ENCODE measurements at places on chromosomes 3 and 15.

DNA sequence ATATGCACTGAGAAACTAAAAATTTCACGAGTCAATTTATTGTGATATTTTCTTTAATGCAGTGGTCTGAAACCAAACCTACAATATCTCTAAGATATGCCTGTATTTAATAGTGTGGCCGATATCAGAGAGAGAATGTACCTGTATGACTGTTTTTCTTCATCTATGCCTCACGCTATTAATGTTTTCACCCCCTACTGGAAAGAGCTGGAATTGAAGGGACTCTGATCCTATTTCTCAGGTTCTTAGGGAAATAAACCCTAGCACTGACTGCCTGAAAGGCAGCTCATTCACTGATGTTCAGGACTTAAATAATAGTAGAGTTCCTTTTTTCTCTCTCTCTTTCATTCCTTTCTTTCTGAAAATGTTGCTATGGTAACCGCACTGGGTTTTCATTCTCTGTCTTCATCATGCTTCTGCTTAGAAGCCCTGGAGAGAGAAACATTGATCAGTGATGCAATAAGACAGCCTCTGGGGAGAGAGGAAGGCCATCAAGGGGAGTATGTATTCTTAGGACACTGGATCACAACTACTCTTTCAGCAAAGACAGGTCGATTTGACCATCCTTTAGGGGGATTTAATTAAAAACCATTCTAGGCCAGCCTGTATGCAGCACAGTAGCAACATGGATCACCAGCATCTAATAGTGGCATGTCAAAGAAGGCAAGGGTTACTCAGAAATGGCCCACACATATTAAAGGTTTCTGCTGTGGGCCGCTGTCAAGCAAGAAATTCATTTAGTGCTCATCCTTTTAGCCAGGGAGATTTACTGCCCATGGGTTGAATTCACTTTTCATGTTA is 1135.7 kb downstream of the IGSF11 start:
- no peak for DNase-seq

DNA sequence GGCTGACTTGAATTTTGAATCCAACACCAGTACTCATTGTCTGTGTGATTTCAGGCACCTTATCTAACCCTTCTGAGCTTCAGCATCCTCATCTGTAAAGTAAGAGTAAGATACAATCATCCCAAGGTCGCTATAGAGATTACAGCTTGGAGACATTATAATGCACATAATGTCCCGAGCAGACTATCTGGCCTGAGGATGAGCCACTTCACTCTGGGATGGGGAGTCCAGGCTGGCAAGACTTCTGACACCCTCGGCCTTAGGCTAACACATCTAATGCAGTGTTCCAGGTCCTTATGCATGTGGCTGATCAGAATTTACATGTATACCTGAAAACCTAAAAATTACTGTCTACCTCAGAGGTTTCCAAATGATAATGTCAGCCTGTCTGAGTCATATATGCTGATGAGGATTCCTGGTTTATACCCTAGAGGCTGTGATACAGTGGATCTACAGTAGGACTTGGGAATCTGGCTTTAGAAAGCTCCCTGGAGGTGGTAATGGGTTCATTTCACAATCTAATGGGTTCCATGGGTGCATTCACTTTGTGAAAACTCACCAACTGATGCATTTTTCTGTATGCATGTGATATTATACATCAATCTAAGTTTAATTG is 229.0 kb upstream of the SLCO3A1 start:
- no peak for DNase-seq

- no peak for DNase-seq
Measured at GRCh38 chr15:37823601-37824275, 110.7 kb upstream of the TMCO5A start.

DNA sequence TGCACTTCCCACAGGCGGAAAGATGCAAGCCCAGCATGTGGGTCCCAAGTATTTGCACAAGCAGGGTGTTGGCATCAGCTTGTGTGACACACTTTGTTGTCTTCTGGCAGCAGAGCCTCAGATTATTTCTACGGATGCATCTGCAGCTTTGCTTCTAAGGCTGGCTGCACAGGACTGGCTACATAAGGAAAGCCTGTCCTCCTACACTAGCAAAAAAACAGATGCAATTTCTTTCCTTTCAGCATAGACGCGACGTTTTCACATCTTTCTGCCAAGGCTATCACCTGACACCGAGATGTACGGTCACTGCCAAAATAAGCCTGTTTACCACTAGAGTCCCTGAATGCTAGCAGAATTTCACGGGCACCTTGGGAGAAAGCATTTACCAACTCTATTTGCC is 13.5 kb downstream of the MRPS11 start:
- no peak for DNase-seq

DNA sequence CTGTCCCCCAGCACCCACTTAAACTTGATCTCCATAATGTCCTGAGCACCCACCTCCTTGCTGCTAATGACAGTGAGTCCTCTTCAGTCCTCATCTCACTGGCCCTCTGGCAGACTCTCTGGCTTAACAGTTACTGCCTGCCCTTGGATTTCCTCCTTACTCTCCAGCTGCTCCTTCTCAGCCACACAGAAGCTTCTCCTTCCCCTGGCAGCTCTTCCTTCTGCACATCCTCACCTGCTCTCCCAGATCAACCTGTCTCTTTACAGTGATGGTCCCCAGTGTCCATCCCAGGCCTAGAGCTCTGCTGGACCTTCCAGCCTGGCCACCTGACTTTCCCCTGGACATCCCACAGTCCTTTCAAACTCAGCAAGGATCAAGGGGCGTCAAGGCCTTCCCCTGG is 47.4 kb upstream of the SMAD3 start:
- no peak for DNase-seq

GRCh38 chr15:79529157-79529785 is 97.1 kb downstream of the MINAR1 start:
- DNase-seq, result no peak

DNA sequence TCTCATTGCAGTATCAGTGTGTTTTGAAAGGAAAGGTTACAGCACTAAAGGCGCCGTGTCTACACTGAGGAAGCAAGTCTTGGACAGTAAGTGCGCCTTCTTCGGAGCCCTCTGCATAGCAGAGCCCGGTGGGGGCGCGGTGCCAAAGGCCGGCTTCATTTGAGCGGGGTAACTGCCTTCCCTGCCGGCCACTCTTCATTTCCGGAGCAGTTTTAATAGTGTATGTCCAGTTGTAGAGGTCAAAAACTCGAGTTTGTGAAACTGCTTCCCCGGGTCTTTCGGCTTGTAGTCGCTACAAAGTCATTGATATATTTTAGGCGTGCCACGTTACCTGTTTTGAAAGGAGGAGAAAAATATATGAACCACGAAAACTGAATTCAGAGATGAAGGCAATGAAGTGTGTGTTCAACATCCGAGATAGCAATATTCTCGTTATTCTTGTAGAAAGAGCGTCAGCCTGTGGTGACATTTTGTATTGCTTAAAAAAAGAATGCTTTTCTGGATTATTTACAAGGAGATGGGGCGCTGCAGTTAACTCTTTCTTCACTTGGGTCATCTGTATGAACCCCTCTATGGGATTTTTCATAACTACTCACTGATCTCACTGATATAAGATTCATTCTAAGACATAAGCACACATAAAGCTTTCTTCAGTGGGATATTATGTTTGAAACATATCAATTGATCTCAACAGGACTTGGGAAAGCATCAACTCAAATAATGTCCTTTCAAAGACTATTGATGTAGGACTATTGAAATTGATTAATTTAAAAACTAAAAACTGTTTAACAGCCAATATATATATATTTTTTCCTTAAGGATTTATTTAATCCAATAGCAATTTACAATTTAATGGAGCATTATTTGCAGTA is 3.0 kb downstream of the ALCAM start:
- peak; percentile 20 for DNase-seq

GRCh38 chr3:194604837-194605236 is 28.4 kb downstream of the TMEM44 start:
- DNase-seq, result no peak

DNA sequence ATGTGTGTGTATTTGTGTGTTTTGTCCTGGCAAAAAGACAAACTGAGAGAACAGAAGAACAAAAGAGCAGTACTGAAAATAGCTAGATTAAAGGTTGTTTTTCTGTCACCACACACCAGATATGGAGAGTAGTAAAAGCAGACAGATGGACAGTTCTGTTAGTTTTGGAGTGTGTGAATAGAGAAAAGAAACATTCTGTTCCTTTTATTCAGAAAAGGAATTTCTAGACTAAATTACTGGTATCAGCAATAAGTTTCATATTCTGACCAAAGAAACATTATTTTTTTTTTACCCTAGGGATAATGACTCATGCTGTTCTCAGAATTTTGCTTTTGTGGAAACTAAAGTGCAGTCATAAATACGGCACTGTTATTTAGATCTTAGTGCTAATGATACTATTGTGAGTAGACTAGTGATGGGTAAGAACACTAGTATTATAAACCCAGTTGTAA is 32.9 kb downstream of the PIK3CA start:
- no peak for DNase-seq

DNA sequence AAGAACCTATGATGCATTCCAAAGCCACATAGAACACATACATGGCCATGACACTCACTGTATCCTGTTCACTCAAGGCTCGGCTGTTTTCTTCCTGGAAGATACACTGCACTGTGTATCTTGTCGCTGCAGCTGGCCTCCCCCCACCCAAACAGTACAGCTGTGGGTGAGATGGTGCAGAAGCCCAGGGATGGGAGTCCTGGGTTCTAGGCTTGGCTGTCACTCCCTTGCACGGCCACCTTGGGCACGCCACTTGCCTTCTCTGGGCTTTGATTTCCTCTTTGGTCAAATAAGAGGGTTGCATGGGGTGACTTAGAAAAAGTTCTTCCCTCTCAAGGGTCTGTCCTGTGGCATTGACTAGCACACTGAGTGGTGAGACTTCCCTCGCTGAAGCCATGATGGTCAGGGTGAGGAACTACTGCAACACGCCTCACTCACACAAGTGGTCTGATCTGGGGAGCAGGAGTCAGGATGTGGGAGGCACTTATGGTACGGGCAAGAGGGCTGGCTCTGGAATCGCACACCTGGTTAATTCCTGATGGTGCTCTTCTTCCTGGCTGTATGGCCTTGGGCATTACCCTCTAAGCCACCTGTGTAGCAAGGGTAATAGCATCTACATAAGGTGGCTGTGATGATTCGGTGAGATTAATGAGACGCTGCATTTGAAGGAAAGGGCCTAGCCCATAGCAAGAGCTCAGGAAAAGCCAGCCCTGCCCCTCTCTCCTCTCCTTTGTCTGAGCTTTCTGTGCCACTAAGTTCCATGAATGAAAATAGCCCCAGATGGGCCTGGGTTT is 44.0 kb downstream of the ANP32A start:
- no peak for DNase-seq

- no peak for DNase-seq
Measured at GRCh38 chr3:139564294-139564861, 24.8 kb upstream of the RBP1 start.

- no peak for DNase-seq
Measured at GRCh38 chr3:61449327-61450040, 111.9 kb upstream of the PTPRG start.

GRCh38 chr15:59555696-59556095 is 55.9 kb upstream of the GCNT3 start:
- no peak for DNase-seq

DNA sequence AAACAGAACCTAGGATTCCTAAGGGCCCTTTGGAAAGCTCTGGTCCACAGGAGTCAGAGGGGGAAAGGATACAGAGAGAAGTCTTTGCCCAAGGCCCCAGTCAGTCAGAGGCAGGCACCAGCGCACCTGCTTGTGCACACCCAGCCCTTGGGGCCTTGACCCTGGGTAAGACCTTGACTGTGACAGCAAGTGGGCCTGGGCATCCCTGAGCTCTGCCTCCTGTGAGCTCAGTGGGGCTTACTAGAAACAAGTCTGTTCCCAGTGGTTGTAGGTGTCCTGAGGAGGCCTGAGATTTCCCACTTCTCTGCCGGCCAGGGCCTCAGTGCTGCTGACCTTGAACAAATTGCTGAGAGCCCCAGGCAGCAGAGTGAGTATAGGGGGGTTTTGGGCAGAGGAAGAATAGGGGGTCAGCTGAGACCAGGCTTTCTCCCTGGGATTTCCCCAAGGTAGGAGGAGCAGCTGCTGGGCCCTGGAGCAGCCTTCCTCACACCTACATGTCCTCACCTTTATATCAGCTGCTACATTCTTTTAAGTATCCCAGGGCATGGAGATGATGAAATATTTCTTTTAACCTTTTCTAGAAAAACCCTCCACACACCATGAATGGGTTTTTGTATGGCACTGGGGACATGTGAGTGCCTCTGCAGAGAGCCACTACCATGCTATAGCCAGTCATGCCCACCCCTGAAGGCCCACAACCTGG is 9.7 kb upstream of the DAG1 start:
- no peak for DNase-seq

All from activated CD4-positive, alpha-beta T cell treated with anti-CD3 and anti-CD28 coated beads for 4 hours (primary cell).